ENCODE measurements at places on chromosomes 2 and 18.

- DNase-seq: no peak
Observed at GRCh38 chr2:59047373-59047995, 806.4 kb upstream of the FANCL start.

DNA sequence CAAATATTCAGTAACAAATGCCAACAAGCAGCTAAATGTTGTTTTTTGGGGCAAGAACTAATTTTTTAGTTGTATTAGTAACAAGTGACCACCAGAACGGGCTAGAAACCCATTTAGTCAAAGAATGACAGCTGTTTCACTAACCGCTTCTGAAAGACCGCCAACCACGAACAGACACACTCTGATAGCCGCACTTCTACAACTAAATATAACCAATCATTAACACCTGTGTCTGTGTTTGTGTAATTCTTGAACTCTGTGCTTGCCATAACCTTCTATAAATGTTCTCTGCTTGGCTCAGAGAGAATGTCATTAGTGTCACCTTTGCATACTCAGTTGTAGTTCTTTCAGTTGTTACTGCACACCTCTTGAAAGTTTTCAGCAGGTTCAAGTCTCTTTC is 526.3 kb upstream of the LRRTM1 start:
- no peak for DNase-seq

GRCh38 chr18:12990123-12990475 is 1.1 kb upstream of the CEP192 start:
- DNase-seq: no peak

- no peak for DNase-seq
Observed at GRCh38 chr2:187873132-187873531, 318.9 kb upstream of the TFPI start.

DNA sequence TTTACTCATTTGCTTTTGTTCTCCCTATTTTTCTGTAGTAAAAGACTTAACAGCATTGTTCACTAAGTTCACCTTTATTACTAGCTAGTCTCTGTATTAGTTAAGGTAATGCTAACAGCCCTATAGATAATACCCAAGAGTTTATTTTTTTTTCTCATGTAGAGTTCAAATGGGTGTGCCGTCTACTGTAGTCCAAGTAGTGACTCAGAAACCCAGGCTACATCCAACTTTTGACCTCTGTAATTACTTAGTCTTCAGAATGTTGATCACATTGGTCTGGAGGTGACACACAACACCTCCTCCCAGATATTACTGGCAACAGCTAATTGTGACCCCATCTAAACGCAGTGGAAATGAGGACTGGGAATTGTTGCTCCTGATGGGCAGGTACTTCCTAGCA is 7.7 kb downstream of the COQ10B start:
- no peak for DNase-seq

DNA sequence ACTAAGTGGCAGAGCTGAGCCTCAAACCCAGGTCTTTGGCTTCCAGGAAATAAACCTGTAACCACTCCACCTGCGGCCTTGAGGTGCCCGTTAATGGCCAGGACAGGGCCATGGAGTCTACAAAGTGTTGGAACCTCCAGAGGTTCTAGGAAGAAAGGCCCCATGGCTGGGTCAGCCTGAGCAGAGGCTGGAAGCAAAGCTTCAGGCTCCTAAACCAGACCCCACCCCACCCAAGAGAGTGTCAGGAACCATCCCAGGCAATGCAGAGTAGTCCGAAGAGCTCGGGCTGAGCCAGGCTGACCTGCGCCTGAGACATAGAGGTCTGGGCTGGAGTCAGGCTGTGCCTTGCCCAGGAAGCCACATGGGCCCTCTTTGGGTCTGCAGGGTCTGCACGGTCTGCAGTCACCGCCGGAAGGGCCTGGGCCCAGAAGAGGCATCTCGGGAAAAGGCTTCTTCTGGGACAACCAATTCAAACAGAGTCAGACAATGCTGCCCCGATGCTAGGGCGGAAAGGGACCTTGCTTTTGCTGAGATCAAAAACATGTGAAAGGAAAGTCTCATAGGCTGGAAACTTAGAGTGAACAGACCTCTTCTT is 6.4 kb downstream of the CIB4 start:
- DNase-seq: no peak

DNA sequence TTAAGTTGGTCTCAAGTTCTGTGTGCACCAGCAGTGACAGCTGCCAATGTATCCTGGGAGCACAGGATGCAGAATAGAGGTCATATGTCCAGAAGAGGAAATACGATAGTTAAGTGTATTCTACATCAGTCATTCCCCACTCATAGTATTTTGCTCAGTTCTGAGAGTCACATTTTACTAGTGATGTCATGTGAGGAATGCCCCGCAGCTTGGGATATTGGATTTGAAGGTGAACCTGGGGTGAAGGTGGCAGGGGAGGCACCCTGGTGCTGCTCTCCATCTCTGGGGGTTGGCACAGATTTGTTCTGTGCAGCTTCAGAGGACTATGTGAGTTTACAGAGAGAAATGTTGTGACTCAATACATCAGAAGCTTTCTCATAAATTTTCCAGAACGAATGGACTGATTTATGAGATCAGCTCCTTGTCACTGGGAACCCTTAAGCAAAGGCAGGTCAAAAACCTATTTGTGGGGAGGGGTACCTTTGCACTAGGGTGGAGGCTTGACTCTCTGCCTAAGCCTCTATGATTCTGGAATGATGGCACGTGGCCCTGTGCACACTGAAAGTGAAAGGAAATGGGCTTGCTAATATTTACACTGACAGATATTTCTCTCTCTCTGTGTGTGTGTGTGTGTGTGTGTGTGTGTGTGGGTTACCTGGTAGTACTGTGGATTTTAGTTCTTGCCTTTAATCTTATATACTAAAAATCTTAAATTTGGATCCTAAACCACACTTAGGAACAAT is 95.9 kb downstream of the NEB start:
- DNase-seq: no peak

GRCh38 chr2:156884216-156884615 is 373.3 kb upstream of the GALNT5 start:
- DNase-seq: no peak

GRCh38 chr2:85376291-85377065 is 21.9 kb downstream of the ELMOD3 start:
- no peak for DNase-seq

- DNase-seq: no peak
Observed at GRCh38 chr2:88673363-88673762, 18.1 kb upstream of the RPIA start.

- peak; percentile 53 for DNase-seq
Observed at GRCh38 chr18:24488824-24489493, 28.5 kb downstream of the HRH4 start.

DNA sequence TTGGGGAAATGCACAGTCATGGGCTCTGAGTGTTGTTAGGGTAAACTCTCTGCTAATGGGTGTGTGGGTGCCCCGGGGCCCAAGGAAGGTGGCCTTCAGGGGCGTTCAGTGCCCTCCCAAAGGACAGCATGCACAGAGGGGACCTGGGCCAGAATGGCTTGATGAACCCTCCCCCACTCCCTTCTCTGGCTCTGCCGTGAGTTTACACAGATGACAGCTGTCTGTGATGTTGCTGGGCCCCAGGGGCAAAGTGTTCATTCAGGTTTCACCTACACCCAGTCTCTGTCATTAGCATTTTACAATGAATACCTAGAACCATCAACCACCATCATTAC is 3.2 kb downstream of the NPPC start:
- DNase-seq: no peak

- no peak for DNase-seq
Observed at GRCh38 chr2:28696261-28696660, 55.4 kb upstream of the PPP1CB start.

DNA sequence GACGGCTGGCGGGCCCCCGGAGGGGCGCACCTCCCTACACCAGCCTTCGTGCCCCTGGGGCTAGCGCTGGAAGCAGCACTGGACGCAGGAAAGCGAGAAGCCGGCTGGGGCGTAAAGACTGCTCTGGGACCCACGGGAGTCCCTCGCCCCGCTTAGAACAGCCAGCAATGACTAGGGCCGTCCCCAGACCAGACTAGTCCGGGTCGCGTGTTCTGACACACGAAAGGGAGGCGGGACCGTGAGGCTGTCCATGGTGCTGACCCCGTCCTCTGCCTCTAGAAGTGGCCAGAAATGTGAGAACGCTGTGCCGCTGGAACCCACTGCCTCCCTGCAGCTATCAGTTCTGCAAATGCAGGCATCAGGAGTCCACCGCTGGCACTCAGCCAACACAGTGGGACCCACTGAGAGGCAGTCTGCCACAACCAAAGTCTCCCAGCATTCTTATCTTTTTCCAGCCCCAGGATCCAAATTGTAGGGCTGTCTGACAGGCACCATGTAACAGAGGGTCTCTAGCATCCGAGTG is at the start of gene UCN:
Gene UCN (minus strand): TSS at position 87 of the 523 bp plus-strand sequence. CDS start 550 bp downstream, outside the sequence.
- no peak for DNase-seq

- DNase-seq: no peak
Observed at GRCh38 chr2:183605440-183605839, 481.2 kb downstream of the NUP35 start.

DNA sequence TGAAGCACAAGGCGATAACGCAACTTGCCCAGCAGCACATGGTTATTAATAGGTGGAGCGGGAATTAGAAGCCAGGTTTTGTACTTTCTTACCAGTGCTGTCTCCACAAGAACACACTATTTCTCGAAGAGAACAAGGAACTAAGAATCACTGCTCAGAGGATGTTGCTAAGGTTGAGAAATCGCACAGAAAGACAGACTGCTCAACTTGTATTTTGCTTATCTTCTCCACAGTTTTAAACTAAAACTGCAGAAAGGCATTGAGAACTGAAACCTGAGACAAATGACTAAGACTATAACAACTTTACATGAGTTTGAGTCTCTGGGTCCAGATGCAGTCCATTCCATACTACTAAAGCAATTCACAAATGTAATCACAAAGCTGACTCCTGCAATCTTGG is 6.2 kb downstream of the PRKD3 start:
- DNase-seq: no peak

GRCh38 chr2:231412618-231412963 is 17.1 kb downstream of the B3GNT7 start:
- DNase-seq: no peak

GRCh38 chr18:26765498-26765897 is 100.0 kb downstream of the AQP4 start:
- no peak for DNase-seq

DNA sequence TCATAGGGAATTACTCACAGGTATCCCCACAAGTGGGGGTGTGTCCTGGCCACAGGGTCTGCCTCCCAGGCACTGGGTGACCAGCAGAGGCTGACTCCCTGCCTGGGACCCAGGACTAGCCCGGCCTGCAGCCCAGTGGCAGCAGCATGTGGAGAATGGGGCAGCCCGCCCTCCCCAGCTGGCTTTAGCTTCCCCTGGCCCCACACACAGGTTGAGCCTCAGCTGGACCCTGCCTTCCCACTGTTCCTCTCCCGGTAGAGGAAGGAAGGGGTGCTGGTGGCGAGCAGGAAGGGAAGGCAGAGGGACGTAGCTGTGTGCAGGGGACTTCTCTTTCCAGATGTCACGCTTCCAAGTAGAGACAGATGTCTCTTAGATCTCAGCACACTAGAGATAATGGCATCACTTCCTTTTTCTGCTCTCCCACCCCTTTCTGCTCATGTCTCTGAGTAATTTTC is 51.4 kb downstream of the EMILIN2 start:
- DNase-seq: no peak

GRCh38 chr2:193267496-193268002 is 1072.8 kb upstream of the TMEFF2 start:
- no peak for DNase-seq

DNA sequence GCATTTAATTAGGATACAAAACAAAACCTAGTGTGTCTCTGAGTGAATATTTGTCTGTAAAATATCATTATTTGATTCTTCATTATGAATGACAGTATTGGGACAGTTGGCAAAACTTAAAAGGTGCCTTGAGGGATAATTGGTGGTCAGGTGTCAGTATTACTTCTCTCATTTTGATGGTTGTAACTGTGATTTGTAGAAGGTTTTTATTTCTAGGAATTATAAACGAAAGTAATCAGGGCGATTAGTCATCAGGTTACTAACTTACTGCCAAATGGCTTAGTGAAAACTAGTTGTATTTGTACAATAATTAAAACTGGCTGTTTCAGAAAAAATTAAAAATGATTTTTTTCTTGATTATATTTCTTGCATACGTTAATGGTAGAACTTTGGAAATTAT is 117.6 kb downstream of the BIRC6 start:
- DNase-seq: no peak

GRCh38 chr2:16798472-16798871 is 132.8 kb upstream of the CYRIA start:
- no peak for DNase-seq

DNA sequence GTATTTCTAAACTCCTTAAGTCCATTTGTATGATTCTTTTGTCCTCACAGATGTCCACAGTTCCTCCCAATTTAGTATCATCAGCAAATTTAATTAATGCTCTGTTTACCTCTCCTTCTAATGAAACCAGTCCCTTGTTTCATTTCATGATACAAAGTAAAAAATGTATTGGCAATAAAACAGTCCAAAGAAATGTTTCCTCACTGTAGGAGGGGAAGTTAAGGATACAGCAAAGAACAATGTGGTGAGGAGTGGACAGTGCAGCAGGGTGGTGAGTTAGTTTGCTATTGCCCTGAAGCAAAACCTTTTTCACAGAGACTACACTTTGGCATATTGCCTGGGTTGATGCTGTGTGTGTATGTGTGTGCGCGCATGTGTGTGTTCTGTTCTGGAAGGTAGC is 401.5 kb downstream of the ARHGAP15 start:
- no peak for DNase-seq

- no peak for DNase-seq
Observed at GRCh38 chr2:42169874-42170521, 845 bp downstream of the EML4 start.

DNA sequence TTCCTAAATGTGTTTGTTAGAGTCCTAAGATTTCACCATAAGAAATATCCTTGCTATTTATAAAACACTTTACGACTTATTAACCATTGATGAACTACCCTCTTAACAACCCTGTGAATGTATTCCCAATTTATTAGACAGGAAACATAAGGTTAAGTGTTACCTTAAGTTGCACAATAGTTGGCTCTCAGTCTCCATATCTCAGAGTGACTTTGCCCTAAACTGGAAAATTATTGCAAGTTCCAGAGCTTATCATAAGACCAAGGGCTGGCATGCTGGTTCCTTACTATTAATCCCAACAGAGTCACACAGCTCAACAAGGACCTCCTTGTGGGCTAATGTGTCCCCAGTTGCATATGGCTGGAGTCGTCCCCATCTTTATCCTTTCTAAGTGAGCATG is 165.8 kb downstream of the INSIG2 start:
- no peak for DNase-seq

- no peak for DNase-seq
Observed at GRCh38 chr2:80078290-80079036, 226.1 kb downstream of the LRRTM1 start.

- no peak for DNase-seq
Observed at GRCh38 chr2:191724015-191724414, 46.1 kb downstream of the NABP1 start.

DNA sequence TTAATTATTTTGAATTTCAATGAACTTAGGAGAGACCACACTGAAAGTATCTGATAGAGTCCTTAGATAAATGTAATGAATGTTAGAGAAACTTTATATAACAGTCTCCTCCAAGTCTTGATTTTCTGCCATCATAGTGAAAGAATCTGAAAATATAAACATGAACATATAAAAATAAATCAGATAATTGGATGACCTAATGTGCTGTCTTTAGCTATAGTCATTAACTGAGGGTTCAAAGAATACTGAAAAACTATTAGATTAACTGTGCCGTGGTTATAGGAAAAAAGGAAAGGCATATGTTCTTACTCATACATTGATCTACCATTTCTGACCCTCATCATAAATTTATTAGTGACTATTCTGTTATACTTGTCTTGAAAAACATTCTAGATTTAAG is 47.0 kb upstream of the SPAG16 start:
- DNase-seq: no peak

Data from left renal pelvis (tissue), 4 donors.